HT1080 (cell line): ENCODE measurements at places on chromosomes 7 and 10. TPM values are rescaled to one million over a fixed set of nuclear protein-coding genes. Genes with fewer than 3 reads are reported as not detected.

The PON1 gene
- total RNA-seq: not detected in 2 replicates

The SPAM1 gene
- total RNA-seq: not detected in 2 replicates

The FAM25C gene
- not detected in 2 replicates for total RNA-seq

The TSPAN13 gene
- 0.17 and 0.26 TPM in 2 replicates for total RNA-seq

The CASD1 gene
- 7.7 and 11.2 TPM in 2 replicates for total RNA-seq

The SOSTDC1 gene
- total RNA-seq: not detected in 2 replicates

The ASAH2 gene
- 1.6 and 3.0 TPM in 2 replicates for total RNA-seq

The NKX1-2 gene
- 0.05 TPM in 1 of 2 replicates, not detected in the other for total RNA-seq

The MUC12 gene
- not detected in 2 replicates for total RNA-seq

The GPR26 gene
- not detected in 2 replicates for total RNA-seq

The TMEM196 gene
- total RNA-seq: not detected in 2 replicates

The CWF19L1 gene
- total RNA-seq: 40.1 and 40.2 TPM in 2 replicates

The ZNF92 gene
- 7.0 and 8.2 TPM in 2 replicates for total RNA-seq

The FRAT2 gene
- 11.8 and 12.9 TPM in 2 replicates for total RNA-seq

The SEMA3D gene
- 1.2 and 1.5 TPM in 2 replicates for total RNA-seq
